ENCODE measurements at places on chromosomes 4 and X. TPM values are rescaled to one million over a fixed set of nuclear protein-coding genes. Genes with fewer than 3 reads are reported as not detected.

DNA sequence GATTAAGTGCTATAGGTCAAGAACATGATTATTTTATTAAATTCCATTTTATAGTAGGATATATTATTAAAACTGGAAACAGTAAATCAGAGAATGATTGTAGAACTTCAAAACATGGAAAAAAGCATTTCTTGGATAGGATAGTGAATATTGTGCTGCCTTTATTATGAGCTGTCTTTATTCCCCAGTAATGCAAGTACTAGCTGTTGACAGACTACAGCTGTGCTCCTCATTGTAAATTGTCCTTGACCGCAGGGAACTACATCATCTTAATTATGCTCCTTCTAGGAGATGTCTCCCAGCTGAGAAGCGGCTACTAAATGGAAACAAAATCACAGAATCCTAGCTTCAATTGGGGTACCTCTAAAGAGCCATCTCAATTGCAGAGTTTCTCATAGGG is 1457.2 kb upstream of the PCDH7 start:
- H3K27me3 ChIP-seq = no peaks in the 10 kb centered on the region
- H3K4me3 ChIP-seq = no peak overlapping the region
- no peaks in the 10 kb centered on the region for H3K4me1 ChIP-seq
- no peak for DNase-seq
- no peak overlapping the region for H3K27ac ChIP-seq
- H3K36me3 ChIP-seq = no peaks in the 10 kb centered on the region

GRCh38 chrX:9114245-9114644 is 80.3 kb upstream of the FAM9B start:
- no peak for DNase-seq
- H3K4me3 ChIP-seq = no peak overlapping the region
- no peaks in the 10 kb centered on the region for H3K27me3 ChIP-seq
- H3K36me3 ChIP-seq = no peaks in the 10 kb centered on the region
- no peak overlapping the region for H3K27ac ChIP-seq

DNA sequence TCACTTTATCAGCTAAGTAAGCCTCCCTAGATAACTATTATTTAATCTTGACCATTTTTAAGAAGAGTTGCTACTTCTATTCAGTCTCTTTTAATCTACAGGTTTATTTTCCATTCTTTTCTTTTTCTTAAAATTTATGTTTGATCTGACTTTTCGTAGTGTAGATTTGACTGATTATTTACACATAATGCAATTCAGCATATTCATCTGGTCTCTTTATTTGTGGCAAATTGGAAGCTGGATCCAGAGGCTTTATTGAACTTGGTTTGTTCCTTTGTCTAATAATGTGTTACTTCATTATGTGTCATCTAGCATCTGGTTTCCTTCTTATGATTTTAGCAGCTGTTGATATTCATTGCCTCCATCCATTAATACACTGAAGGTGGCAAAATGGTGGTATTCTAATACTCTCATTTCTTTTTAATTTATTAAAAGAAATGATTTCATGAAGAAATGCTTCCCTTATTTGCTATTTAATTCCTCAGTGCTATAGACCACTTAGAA is 113.0 kb downstream of the FBXW7 start:
- H3K27ac ChIP-seq = no peak overlapping the region
- no peak overlapping the region for H3K4me3 ChIP-seq
- H3K27me3 ChIP-seq = no peaks in the 10 kb centered on the region
- DNase-seq = no peak

- H3K36me3 ChIP-seq = no peaks in the 10 kb centered on the region
- H3K4me1 ChIP-seq = no peaks in the 10 kb centered on the region
- peak within 1 kb of the TSS; percentile 85 for H3K4me3 ChIP-seq
- peak; percentile 74 for DNase-seq
- H3K27ac ChIP-seq = no peak within 1 kb of the TSS
Observed at GRCh38 chrX:18354369-18355223, at the start of gene SCML2. Gene SCML2, minus strand, starts transcription at chrX:18354688. Its CDS starts 20,617 bp downstream, at chrX:18334071.

DNA sequence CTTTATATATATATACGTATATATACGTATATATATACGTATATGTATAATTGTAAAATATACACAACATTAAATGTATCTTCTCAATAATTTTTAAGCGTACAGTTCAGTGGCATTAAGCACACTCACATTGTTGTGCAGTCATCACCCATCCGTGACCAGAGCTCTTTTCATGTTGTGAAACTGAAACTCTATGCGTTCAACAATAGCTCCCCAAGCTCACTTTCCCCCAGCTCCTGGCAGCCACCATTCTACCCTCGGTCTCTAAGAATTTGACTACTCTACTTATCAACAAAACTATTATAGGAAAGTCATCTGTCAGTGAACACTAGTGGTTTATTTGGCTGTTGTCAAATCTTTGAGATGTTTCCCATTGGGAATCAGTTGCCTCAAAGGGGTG is 621.8 kb upstream of the GALNT7 start:
- H3K4me3 ChIP-seq = no peak overlapping the region
- no peak overlapping the region for H3K27ac ChIP-seq
- no peak for DNase-seq
- no peaks in the 10 kb centered on the region for H3K36me3 ChIP-seq
- no peaks in the 10 kb centered on the region for H3K4me1 ChIP-seq

GRCh38 chrX:115533485-115533884 is 27.5 kb upstream of the PLS3 start:
- H3K36me3 ChIP-seq = no peaks in the 10 kb centered on the region
- no peaks in the 10 kb centered on the region for H3K4me1 ChIP-seq
- H3K4me3 ChIP-seq = no peak overlapping the region
- DNase-seq = no peak
- H3K27ac ChIP-seq = no peak overlapping the region

The NALF2 gene
- 72.5 TPM for total RNA-seq

The TMEM150C gene
- 32.8 TPM for total RNA-seq

The DCAF8L2 gene
- not detected for total RNA-seq

The ITIH6 gene
- total RNA-seq = not detected

The SSX2B gene
- total RNA-seq = not detected
